HT1080 (cell line): ENCODE measurements at places on chromosomes 4 and X. TPM values are rescaled to one million over a fixed set of nuclear protein-coding genes. Genes with fewer than 3 reads are reported as not detected.

Gene F8A3
- 0.06 and 1.6 TPM in 2 replicates for total RNA-seq

Gene PFKFB1
- total RNA-seq = 0.16 TPM in 1 of 2 replicates, not detected in the other

Gene TTC29
- 0.29 TPM in 1 of 2 replicates, not detected in the other for total RNA-seq

Gene PITX2
- 4.6 and 7.1 TPM in 2 replicates for total RNA-seq

Gene CCDC149
- 0.64 and 1.0 TPM in 2 replicates for total RNA-seq

Gene RAB33A
- total RNA-seq = 0.16 TPM in 1 of 2 replicates, not detected in the other

Gene CCDC160
- total RNA-seq = 0.06 TPM in 1 of 2 replicates, not detected in the other

Gene FHIP1A
- total RNA-seq = 8.5 and 11.7 TPM in 2 replicates

Gene SYTL4
- 7.1 and 11.3 TPM in 2 replicates for total RNA-seq

Gene GATA1
- not detected in 2 replicates for total RNA-seq

Gene EPGN
- total RNA-seq = not detected in 2 replicates

Gene TMEM129
- 40.1 and 41.7 TPM in 2 replicates for total RNA-seq

Gene NKX6-1
- total RNA-seq = 0.47 and 0.58 TPM in 2 replicates

Gene ASB12
- 0.35 TPM in 1 of 2 replicates, not detected in the other for total RNA-seq

Gene PROM1
- total RNA-seq = not detected in 2 replicates

Gene SMARCAD1
- 20.8 and 22.9 TPM in 2 replicates for total RNA-seq
